ENCODE measurements at places on chromosomes 6 and 20.

GRCh38 chr20:4076033-4076432 is 60.7 kb upstream of the RNF24 start:
- DNase-seq, result no peak

DNA sequence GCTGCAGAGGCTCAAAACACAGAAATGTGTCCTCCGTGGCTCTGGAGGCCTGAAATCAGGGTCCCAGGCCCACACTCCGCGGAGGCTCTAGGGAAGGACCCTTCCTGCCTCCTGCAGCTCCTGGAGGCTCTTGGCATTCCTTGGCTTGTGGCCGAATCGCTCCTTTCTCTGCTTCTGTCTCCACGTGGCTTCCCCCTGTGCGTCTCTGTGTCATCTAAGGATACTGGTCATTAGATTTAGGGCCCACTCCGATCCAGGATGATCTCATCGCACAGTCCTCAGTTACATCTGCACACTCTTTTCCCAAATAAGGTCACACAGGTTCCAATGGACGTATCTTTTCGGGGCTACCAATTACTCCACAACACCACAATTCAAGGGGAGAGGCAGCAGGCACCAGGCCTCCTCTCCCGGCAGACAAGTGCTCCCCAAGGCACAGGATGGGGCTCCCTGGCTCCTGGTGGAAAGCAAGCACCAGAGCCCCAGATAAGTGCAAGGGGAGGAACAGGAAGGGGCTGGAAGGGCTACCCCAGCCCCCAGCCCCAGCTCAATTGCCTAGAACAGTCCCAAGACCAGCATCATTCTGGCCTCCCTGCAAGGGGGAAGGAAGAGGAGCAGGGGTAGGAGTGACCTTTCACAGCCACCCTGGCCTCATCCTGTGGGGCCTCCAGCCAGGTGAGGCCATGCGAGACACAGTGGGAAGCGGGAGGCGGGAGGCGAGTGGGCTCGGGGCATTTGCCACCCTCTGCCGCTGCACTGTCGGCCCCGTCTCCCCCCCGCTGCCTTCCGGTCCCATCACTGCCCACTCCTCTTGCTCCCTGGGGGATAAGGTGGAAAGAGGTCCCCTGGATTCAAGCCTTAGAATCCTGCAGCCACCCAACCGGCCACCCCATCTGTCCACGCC is 16.3 kb downstream of the NTSR1 start:
- DNase-seq, result no peak

DNA sequence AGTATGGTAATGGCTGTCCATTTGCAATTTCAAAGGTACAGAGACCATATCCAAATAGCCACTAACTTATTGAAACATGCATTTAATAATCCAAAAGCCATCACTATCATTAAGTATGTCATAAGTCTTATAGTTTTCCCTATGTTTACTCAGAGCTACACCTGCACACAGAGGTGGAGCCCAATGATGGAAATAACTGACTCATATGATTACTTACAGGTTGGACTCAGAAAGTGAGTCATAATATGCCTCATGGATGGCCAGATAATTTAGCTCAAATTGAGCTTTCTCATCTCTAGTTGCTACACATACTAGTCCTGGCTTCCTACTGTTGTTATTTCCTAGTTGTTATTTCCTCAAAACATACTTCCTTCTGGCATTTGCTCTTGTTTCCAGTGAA is 104.4 kb upstream of the KHDRBS2 start:
- DNase-seq, result no peak

GRCh38 chr20:19605786-19606485 is 152.1 kb upstream of the RIN2 start:
- DNase-seq, result no peak

- DNase-seq, result no peak
These were observed 102.5 kb upstream of the BEND6 start for GRCh38 chr6:56852260-56853010.

GRCh38 chr6:46935687-46936086 is 13.9 kb upstream of the ADGRF5 start:
- no peak for DNase-seq

DNA sequence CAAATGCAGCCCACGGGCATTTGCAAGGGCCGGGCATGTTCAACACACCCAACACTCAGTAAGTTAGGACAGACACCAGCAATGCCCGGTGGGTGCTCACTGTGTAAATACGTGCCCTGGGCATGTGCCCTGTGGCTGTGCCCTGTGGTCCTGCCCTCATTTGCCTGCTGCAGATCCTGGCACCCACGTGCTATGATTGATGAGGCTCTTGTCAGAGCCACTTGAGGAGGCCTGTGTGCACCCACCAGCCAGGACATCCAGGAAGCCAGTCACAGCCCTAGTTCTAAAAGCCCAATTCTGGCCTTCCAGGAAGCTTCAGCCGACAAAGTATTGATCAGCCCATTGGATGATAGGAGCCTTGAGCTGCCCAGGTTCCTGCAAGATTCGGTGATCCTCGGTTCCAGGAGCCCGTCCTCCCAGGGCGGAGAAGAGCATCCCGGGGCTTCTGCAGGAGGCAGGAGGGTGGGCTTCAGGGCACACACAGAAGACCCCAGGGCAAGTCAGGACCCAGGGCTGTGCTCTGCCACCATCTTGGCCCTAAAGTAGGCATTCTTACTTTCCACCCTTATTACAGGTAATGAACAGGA is 223.9 kb downstream of the PREX1 start:
- no peak for DNase-seq

DNA sequence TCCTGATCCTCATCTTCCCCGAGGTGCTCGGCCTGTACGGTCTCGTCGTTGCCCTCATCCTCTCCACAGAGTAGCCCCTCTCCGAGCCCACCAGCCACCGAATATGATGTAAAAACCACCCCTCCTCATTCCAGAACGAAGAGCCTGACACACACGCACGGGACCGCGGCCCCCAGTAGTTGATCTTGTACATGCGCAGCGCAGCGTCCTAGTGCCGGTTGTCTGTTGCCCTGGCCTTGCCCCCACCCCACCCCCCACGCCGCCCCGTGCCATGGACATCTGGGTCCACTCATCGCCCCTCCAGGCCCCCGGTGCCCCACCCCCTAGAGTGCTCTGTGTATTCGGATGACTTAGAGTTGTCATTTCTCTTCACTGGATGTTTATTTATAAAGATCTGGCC is 5.2 kb upstream of the PRPH2 start:
- no peak for DNase-seq

DNA sequence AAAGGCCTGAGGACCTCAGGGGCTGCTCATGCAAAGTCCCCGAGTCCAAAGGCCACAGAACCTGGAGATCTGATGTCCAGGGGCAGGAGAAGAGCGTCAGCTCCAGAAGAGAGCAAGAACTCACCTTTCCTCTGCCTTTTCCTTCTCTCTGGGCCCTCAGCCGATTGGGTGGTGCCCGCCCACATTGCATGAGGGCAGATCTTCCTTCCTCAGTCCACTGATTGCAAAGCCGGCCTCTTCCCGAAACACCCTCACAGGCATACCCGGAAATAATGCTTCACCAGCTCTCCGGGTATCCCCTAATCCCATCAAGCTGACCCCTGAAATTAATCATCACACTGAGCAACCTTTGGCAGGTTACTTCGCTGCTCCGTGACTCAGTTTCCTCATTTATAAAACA is 33.4 kb downstream of the SPDEF start:
- DNase-seq, result no peak

- no peak for DNase-seq
These were observed 16.7 kb upstream of the TGM6 start for GRCh38 chr20:2364044-2364443.

- DNase-seq, result no peak
These were observed 7.6 kb downstream of the NKAIN4 start for GRCh38 chr20:63246490-63247288.

- DNase-seq, result no peak
These were observed 95.8 kb upstream of the GCM1 start for GRCh38 chr6:53244399-53244931.

- no peak for DNase-seq
These were observed 22.2 kb upstream of the MRPS18A start for GRCh38 chr6:43709654-43710303.

GRCh38 chr6:117276778-117277316 is 11.5 kb downstream of the VGLL2 start:
- no peak for DNase-seq

- DNase-seq, result peak; percentile 10
These were observed at the start of gene TGM2 for GRCh38 chr20:38165089-38165965. TSS of gene TGM2 (minus strand) at chr20:38165270. CDS start at chr20:38165198, 72 bp downstream.

GRCh38 chr20:3820901-3821727 is 767 bp downstream of the AP5S1 start:
- DNase-seq, result no peak

GRCh38 chr6:18390476-18390875 is 3.3 kb downstream of the RNF144B start:
- DNase-seq, result no peak

Measured in stimulated activated CD4-positive, alpha-beta T cell treated with anti-CD3 and anti-CD28 coated beads, Interleukin-1b, Interleukin-23, amount 100 ng/mL, for 1 hour (primary cell).